CD4-positive, alpha-beta T cell treated with Interleukin-21 for 1 hour (primary cell): ENCODE measurements at places on chromosomes 5 and 9.

DNA sequence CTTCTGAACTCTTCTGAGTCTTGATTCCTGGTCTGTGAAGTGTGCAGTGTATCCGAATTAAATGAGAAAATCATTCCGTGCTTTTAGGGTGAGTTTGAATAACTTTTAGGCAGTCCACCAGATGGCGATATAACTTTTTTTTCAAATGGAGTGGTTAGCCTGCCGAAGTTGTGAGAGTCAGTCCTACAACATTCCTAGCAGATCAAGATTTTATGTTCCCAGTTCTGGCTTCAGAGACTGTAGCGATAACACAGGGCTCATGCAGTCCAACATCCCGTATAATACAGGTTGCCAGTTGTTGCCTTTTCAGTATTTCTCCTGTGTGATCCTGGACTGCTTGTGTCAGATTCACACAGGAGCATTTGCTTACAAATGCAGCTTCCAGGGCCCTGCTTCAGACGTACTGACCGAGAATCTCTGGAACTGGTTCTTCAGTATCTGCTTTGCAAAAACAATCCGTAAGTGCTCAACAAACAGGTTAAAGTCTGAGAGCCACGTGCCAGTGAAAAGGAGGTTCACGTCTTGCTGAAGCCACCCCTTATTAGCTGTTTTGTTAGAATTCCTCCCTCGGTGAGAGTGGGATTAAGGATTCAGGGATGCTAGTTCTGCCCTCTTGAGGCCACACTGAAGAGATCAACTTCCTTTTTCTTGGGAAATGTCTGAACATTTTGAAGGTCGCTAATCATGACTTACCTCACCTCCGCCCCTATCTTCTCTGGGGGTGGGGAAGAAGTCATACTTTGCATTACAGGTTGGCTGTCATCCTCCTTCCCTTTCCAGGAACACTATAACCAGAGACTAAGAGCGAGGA lies 22.8 kb downstream of the SMIM3 start:
- DNase-seq = peak; percentile 61

GRCh38 chr5:139951296-139951924 lies 91.7 kb downstream of the NRG2 start:
- no peak for DNase-seq

- DNase-seq = no peak
These were observed 75.0 kb upstream of the FCN1 start for GRCh38 chr9:134992755-134993124.

DNA sequence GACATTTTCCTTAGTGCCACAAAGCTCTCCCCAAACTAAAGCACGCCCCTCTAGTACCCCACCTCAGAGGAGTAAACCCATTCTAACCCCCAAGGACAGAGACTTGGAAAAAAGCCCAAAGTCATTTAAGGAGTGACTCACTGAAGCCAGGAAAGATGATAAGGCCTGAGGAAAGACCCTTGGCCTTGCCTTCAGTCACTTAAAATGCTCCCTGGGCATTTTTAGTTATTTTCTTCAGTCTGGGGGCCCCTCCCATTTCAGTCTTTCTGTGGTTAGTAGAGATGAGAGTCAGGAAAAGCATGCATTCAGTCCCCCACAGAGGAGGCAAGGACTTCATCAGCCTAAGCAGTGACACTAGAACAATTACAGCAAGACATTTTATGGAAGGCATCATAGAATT lies 13.7 kb upstream of the TLX3 start:
- no peak for DNase-seq

DNA sequence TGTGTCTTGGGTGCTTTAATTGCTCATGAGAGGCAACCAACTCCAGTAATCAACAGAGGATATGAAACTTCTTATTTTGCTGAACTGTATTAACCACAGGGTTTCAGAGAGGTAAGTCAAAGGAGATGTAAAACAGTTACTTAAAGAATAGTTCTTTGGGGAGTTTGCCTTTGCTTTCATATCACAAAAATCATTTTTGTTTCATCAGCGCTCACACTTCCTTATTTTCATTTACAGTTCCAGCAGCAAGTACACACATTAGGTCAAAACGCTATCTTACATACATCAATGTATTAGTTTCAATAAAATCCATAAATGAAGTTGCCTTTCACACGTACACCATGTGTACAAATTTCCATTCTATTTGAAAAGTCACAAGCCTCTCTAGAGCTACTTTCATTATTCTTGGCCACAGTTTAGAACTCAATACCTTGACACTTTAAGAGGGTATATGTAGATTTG lies 50.1 kb downstream of the ST8SIA4 start:
- DNase-seq = peak; percentile 21

DNA sequence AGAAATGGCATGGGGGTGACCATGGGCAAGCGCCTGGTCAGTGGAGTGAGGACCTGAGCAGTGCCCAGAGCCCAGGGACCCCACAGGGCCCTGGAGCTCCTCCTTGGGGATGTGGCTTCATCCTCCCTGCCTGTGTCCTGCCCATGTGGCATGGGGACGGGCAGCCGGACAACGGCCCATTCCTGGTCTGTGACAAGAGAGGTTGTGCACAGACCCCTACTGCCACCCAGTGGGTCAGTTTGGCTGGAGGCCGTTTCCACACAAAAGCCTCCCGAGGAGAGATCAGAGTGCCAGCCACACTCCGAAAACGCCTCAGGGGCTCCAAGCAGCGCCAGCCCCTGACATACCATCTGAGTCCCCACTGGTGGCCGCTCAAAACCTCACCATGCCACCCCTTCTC lies 19.8 kb downstream of the SLC6A18 start:
- no peak for DNase-seq

DNA sequence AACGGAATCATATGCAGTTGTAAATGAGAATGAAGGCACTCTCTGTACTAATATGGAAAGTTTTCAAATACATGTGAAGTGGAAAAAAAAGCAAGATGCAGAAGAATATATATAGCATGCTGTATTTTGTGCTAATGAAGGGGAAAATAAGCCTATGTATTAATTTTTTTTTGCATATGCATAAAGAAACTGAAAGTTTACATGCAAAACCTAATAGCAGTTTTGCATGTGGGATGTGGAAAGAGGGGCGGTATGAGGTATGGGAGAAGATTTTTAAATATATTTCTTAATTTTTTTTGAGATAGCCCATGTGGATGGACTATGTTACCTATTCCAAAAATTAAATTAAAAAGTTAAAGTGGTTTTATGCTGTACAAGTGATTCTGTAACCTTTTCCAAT lies 83.7 kb upstream of the IL12B start:
- no peak for DNase-seq

GRCh38 chr9:135526089-135526729 lies 5.0 kb downstream of the LCN1 start:
- DNase-seq = no peak
